ENCODE measurements at places on chromosomes 6 and 20.

DNA sequence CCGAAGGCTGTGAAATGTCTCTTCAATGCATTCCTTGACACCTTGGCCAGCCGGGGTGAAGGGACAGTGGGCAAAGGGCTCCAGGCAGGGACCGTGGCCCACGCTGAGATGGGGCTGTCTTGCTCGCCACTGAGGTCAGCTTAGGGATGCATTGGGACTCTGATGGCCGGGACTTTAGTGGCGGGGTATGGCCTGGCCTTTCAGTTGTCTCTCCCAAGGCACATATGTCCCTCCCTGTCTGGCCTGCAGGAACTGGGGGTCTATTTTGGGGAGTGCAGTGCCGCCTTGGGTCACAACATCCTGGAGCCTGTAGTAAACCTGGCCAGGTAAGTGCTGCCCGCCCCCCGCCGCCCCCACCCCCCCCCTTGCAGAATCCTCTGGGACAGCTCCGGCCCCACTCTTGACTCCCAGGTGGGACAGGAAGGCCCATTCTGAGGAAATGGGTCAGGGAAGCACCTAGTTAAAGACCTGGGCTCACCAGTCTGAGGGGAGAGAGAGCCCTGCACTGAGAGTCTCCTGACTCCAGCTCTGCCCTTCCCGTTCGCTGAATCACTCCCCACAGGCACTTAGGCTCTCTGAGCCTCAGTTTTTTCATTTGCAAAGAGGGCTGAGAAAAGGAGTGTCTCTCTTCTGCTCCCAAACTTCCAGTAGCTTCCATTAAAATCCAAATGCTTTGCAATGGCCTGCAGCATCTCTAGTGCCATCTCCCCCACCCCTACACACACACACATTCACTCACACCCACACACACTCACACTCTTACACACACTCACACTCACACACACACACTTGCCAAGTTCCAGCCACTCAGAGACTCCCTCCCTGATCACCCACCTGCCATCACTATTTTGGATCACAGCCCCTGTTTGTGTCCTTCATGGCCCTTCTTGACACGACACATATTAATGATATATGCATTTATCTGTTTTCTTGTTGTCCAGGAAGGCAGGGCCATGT lies 33.1 kb downstream of the RAB44 start:
- DNase-seq, result no peak

GRCh38 chr6:210104-210456 lies 82.2 kb upstream of the DUSP22 start:
- DNase-seq, result no peak

- DNase-seq, result no peak
Observed at GRCh38 chr6:329888-330691, 37.8 kb downstream of the DUSP22 start.

GRCh38 chr20:41359541-41360011 lies 7.0 kb downstream of the EMILIN3 start:
- no peak for DNase-seq

DNA sequence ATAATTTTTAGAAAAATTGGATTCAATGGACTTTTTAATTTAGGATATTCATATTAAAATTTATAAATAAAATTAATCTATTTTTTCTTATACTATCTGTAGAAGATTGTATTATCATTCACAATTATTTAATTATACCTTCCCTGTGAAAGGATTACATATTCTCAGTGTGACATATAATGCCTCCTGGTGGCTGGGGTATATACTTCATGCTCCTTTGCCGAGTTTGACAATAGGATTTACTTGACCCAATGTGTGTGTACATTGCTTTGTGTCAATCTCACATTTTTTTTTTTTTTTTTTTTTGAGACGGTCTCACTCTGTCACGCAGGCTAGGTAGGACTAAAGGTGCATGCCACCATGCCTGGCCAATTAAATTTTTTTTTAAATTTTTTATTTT lies 230.0 kb upstream of the CHD6 start:
- DNase-seq, result no peak

DNA sequence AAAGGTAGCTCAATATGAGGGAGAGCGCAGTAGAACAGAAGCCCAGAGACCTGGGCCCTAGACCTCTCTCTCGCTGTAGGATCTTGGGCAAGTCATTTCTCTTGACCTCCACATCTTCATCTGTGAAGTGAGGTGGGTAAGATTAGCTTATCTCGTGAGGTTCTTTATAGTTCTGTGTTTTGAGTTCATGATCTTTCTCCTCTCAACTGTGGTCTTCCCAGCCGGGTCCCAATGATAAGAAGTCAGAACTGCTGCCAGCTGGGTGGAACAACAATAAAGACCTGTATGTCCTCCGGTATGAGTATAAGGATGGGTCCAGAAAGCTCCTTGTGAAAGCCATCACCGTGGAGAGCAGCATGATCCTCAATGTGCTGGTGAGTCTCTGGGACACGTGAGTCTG lies 6.9 kb downstream of the PSMF1 start:
- no peak for DNase-seq

GRCh38 chr6:158770533-158771330 lies 48.4 kb downstream of the EZR start:
- no peak for DNase-seq

GRCh38 chr20:47113362-47114109 lies 218.9 kb downstream of the EYA2 start:
- no peak for DNase-seq

DNA sequence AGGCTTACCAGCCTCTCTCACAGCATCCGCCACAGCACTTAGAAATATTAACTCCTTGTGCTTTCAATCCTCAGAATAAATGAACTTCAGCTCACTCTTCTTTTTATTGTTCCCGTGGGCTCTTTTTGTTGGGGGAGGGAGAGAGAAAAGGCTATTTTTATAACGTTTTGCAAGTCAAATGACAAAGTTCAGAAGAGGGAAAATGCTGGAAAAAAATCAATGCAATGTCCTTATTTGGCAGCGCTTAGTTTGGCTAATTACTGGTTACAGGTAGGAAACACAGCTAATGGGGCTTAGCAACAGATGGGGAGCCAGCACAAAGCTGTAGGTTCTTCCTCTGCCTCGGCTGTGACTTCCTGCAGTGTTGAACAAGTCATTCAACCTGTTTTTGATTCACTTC lies 1067.0 kb upstream of the MAP3K7 start:
- no peak for DNase-seq

- DNase-seq, result no peak
Observed at GRCh38 chr6:167303675-167304625, 12.8 kb downstream of the UNC93A start.

- DNase-seq, result no peak
Observed at GRCh38 chr20:11242320-11242719, 568.5 kb upstream of the JAG1 start.

DNA sequence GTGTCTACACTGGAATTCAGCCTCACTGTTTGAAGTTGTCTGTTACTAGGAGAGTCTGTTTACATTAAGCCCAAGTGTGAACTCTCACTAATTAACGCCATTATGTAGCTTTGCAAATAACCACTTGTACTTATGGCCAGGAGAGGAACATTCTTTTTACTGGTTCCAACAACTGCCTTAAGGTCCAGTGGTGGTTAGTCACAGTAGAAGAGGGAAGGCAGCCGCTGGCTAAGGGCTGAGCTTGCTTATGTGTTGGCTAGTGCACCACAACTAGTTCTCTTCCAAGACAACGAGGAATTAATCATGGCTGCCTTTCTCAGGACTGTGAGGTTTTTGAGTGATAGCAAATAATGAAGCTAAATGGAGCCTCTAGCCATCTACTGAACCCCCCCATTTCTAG lies 14.9 kb upstream of the SLC22A23 start:
- DNase-seq, result no peak

DNA sequence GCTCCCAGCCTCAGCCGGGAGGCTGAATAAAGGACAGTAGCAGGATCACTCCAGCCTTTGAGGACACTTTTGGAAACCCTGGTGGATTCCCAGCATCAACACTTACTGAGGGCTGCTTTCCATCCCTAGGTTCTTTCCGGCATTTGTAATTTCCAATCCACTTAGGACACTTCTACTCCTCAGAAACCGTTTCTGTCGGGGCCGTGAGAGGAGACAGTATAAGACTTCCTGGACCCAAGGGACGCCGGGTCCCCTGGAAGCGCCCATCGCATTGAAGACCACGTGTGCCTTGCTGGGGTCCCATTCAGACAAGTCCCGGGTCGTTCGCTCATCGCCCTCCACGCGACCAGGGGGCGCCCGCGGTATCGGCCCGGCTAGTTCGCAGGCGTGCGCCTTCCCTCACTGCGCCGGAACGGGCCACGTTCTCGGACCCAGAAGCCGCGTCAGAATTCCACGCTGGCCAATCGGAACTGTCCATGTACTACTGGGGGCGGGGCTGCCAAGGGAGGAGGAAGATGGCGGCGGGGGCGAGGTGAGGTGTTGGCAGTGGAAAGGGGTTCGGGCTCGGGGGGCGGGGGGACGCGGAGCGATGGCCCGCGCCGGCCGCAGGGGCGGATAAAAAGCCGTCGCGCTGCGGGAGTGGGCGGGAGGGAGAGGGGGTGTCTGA lies at the start of gene NUS1:
Gene NUS1, plus strand, starts transcription at position 479 of the 667 bp plus-strand sequence. CDS start 202 bp downstream, outside the sequence.
- DNase-seq, result peak; percentile 98

GRCh38 chr20:62395311-62396242 lies 8.7 kb downstream of the RPS21 start:
- no peak for DNase-seq

DNA sequence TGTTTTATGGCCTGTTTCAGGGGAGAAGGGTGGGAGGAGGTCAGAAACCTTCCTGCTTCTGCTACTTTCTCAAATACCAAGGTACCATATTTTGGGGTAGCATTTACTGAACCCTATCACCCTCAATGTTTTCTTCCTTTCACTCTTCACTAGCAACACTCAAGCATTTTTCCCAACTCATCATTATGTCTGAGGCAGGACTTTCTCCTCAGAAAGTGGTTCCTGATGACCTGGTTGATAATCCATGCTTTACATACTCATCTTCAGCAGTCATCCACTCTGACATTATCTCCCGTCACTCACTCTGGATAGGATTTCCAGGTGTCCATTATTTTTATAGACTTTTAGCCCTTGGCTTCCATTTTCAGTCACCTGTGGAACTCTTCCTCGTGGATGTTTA lies 21.1 kb downstream of the ZNF292 start:
- no peak for DNase-seq

DNA sequence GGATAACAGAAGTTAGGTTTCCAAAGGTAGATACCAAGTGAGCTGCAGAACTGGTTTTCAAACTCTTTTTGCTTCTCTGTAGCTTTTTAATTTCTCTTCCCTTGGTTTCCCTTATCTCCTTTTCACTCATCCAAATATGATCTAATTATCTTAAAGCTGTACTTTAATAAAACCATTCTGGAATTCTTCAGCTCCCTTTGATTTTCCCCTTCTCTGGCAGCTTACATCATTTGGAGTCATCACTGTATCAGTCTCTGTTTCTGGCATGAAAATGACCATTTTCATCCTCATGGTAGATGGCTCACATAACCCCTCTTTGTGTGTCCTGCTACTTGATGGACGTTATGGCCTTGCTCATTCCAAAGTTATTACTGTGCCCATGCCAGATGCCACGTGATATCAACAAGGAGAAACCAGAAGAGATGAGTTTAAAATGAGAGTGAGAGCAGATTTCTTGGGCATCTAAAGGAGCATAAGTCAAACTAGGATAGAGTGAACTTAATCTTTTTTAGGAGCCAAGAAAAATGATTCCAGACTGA lies 620.2 kb downstream of the QKI start:
- no peak for DNase-seq

DNA sequence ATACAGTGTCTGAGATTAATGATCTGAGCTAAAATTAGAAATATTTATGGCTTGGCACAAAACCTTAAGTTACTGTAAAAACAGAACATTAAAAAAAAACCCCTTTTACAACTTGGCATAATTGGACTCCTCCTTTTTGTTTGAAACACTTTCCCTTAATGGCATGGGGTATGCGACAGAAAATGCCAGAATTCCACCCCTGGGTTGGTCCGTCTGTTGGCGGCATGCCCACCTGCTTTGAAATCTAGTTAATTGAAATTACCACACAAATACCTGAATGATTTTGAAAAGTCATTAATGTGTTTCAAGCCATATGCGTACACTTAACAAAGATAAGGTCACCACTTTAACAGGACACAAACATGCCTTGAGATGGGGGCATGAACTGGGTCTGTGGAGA lies 175.1 kb upstream of the FOXQ1 start:
- DNase-seq, result no peak

GRCh38 chr6:70119218-70119835 lies 183.6 kb downstream of the COL9A1 start:
- DNase-seq, result no peak

- no peak for DNase-seq
Observed at GRCh38 chr6:35415065-35415891, 36.9 kb upstream of the FANCE start.

- DNase-seq, result no peak
Observed at GRCh38 chr20:44284032-44284431, 27.0 kb downstream of the FITM2 start.

All from effector CD4-positive, alpha-beta T cell (primary cell).